Fibroblast of gingiva (primary cell): ENCODE measurements at places on chromosomes 4 and X.

- DNase-seq: no peak
These were observed 42.3 kb downstream of the RASL11B start for GRCh38 chr4:52904421-52904820.

DNA sequence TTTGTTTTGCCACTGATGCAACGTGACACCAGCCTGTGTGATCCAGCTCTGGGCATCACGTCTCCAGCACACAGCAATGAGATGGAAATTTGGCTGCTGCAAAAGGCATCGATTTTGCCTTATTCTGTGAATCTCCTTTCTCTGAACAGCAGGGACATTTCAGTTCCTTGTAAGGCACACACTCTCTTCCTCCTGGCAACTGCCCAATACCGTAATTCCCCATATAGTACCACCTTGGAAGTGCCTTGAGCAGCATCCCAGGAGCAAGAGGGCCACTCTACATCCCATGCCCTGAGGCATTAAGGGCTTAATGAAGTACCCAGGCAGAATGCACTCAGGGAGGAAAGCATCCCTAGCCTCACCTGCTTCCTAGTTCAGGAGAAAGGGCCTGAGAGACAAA lies 10.5 kb upstream of the MAMLD1 start:
- DNase-seq: peak; percentile 15

DNA sequence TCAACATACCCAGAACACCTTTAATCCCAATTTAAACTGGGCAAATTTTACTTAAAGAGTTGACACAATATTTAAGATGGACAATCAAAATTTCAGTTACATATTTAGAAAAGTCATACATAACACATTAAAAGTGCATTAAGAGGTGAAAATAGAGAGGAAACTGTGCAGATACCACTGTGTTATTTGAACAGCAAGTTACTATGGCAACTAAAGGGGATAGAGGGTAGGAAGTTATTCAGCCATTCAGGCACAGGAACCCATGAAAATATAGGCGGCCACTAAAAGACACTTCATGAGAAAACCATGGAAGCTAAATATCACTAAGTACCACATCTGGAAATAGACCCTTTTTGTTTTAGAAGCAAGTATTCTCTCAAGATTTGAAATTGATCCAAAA lies 75.1 kb downstream of the PDGFC start:
- DNase-seq: no peak

GRCh38 chr4:140342620-140343019 lies 30.8 kb upstream of the SCOC start:
- DNase-seq: no peak

- DNase-seq: no peak
These were observed 56.4 kb upstream of the SLIT2 start for GRCh38 chr4:20195071-20195885.

- no peak for DNase-seq
These were observed 388.2 kb downstream of the MID1IP1 start for GRCh38 chrX:39189431-39189830.

DNA sequence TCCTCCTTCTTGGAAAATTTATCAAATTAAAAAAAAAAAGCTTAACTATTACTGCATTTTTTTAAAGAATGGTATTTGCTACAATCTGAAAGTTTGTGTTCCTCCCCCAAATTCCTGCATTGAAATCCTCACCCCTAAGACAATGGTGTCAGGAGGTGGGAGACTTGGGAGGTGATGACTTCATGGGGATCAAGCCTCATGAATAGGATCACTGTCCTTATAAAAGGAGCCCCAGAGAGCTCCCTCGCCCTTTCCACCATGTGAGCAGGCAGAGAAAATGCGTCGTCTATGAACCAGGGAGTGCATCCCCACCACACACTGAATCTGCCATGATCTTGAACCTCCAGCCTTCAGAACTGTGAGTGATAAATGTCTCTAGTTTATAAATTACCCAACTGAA lies 38.0 kb downstream of the DHRSX start:
- no peak for DNase-seq

- DNase-seq: no peak
These were observed 772.0 kb downstream of the TRIML1 start for GRCh38 chr4:188911199-188911598.

DNA sequence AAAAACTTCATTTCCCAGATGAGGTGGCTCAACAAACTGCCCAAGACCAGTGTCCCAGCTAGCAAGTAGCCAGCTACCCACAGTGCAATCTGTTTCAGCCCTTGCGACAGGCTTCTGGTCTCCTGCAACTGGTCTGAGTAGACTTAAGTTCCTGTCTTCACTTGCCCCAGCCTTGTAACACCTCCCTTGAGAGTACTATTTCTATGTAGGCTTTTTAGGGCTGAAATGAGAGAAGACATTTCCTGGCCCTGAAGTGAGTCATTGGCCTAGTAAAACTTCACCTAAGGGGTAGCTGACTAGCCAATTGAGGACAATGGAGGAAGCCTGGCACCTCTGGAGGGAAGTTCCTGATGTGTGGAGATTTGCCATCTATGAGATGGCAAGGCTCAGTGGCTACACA lies 80.1 kb upstream of the STIM2 start:
- DNase-seq: peak; percentile 84

DNA sequence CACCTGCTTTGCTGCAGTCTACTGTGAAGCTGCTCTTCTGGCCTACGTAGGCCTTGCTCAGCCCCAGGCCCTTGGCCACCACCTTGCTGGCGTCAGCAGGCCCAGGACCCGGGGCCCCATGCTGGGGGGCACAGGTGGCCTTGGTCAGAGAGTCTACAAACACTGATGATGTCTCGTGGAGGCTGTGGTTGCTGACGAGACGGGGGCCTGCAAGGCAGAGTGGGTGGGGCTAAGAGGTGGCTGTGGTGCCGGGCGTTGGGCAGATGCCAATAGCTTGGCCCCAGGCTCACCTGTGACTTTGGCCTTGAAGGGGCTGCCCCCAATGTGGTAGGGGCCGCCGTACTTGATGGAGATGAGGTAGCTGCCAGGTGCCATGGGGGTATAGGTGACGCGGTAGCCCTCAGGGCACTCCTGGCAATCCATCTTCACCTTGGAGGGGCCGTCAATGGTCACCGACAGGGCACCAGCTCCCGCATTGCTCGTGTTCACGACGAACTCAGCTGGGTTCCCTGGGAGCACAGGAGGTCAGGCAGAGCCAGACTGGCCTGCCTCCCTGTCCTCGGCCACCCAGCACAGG lies 25.0 kb downstream of the FLNA start:
- no peak for DNase-seq

DNA sequence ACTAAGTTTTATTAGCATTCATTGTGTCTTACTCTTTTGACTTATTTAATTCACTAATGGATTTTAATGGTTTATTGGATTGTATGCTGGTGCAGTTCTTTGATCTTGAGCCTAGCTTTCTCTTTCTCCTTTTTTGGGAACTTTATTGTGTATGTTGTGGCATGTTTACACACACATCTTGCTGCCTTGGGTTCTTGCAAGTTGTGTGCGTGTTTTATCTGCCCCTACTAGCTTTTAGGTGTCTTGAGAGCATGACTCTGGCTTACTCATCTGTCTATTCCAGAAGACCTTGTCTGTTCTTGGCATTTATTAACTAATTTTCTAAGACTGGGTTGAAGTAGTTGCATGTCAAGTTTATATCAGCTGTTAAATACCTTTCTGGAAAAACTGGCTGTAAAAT lies 2.7 kb downstream of the TMEM165 start:
- peak; percentile 6 for DNase-seq

- no peak for DNase-seq
These were observed at the start of gene NEXMIF for GRCh38 chrX:74925225-74926088. Gene NEXMIF, minus strand, starts transcription at chrX:74925452.

DNA sequence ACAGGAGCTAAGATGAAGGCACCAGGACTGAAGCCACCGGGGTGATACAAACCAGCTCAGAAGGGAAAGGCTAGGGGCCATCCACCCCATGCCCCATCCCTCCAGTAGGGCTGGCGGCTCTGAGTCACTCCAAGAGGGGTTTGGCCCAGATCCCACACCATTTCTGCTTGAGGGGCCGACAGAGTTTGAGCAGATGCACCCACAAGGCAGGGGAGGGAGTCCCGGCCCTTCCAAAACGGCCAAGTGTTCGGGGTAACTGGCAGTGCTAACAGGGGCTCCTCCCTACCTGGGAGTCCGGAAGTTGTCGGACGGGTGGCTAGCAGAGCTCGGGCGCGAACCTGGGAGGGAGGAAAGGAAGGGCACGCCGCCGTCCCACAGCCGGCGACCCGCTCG lies 412 bp downstream of the SLC10A3 start:
- DNase-seq: peak; percentile 27

DNA sequence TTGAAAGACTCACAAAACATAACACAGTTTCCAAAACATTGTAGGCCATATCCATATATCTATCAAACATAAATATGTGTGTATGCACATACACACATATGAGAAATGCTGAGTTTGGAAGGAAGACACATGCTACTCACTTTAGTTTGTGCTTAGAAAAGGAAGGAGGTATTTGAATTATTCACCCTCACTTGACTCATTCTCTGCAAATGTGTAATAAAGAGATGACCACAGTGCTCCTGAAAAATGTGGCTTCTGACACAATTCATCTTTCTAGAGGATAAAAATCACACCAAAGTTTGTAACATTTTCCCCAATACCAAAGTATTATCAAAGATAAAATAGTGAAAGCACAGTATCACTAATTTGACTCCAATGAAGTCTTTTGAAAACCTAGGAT lies 950.1 kb downstream of the FAT4 start:
- DNase-seq: peak; percentile 6

DNA sequence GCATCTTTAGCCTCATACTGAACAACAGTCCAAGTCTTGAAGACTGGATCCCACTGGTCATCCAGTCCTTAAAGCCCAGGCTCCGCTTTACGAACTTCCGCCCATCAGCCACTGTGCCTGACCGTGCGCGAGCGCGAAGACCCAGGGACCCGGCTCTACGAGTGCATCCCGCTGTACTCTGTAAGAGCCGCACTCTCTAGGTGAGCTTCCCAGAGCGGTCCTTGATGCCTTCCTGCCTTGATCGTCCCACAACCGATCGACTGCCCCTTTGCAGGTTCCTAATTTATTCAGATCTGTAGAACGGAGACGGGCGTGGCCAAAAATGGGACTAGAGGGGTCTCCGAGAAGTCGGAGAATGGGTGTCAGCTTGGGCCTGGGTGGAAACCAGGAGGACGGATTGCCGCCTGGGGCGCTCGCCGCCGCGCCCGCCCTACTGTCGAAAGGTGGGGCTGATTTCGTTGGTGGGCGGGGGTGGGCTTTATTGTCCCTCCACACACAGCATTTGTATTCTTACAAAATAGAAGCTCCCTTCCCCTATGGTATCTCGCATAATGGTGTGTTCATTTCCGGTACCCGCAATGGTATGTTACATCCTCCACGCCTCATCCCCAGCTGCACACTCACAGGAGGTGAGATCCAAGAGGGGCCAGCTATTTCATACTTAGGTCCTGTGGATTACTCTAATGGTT lies 42.3 kb upstream of the FAM156A start:
- no peak for DNase-seq
